ENCODE measurements at places on chromosomes 12 and 14.

DNA sequence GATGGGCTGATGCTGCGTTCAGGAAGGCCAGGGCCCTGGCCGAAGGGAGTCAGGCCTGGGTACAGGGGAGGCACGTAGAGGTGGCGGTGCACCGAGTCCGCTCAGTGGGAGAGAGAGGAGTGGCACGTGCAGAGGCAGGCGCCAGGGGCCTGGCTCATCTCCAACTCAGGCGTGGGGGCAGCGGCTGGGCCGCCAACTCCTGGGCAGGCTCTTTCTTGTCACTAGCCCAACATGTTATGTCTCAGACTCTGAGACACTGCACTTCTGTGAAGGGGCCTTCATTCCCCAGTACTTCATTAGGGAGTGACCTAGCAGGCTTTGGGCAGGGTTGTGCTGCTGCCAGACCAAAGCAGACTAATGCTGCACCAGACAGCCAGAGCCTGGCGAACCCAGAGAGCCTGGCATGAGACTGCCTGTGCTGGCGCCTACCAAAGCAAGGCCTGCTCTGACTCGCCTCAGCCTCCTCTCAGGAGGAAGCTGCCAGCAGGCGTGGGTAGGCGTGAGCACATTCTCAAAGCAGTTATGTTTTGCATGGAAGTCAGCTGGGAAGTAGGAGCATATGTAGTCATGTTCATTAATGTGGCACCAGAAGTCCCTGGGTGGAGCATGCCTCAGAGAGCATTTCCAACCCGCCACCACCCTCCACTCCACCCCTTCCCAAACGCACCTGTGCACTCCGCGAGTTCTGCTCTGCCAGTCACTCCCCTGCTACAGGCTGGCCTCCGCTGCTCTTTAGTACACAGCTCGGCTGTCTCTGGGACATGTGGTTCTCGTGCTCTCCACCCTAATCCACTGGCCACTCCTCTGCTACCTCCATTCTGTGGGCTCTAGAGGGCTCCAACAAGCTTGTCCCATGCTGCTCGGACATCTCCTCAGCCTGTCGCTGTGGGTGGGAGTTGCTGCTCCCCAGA is 9.7 kb downstream of the CKB start:
- no peak for DNase-seq

- no peak for DNase-seq
These were observed 8.4 kb upstream of the OR4K13 start for GRCh38 chr14:20044243-20044642.

GRCh38 chr14:61608245-61609165 is 86.8 kb upstream of the HIF1A start:
- DNase-seq = no peak

GRCh38 chr12:70330158-70330557 is 35.9 kb upstream of the KCNMB4 start:
- no peak for DNase-seq

- DNase-seq = no peak
These were observed 8.5 kb downstream of the C12orf75 start for GRCh38 chr12:105338966-105339365.
